HFF-Myc (cell line): ENCODE measurements at places on chromosomes 4 and X.

- DNase-seq: no peak
Measured at GRCh38 chr4:113636438-113636818, 125.1 kb downstream of the CAMK2D start.

- DNase-seq: no peak
Measured at GRCh38 chrX:136646602-136647239, 1.2 kb upstream of the CD40LG start.

- DNase-seq: no peak
Measured at GRCh38 chr4:15765910-15766697, 12.0 kb upstream of the CD38 start.

DNA sequence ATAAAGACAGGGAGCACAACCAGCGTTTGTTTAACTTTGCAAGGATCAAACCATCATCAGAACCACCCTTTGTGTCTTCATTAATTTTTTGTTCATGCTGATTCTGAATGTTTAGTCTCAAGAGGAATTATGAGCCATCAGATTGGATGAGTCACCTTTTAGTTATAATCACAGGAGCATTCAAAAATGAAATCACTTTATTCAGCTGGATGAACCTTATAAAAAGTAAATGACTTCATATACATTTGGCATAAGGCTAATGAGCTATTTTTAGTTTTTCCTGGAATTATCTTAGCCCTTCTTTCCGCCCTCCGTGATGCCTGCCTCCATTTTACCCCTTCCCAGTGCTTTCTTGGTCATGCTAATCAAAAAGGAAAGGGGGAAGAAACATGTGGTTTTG, 103.6 kb downstream of the SORBS2 start:
- no peak for DNase-seq

DNA sequence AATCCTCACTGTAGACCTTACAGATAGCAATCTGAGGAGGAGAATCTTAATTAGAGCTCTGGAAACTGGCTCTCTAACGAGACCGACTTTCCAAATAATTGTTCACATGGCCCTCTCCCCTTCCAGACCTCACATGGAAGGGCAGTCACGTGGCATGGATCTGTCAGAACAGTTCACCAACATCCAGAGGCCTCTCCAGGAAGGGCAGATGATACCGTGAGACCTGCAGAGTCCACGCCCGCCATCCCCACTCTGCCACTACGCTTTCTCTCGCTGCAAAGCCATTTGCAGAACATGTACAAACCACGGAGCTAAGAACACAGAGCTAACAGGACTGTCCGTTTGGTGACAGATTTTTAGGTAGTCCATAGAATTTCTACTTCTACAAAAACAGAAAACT, 20.7 kb downstream of the FAT1 start:
- DNase-seq: no peak

DNA sequence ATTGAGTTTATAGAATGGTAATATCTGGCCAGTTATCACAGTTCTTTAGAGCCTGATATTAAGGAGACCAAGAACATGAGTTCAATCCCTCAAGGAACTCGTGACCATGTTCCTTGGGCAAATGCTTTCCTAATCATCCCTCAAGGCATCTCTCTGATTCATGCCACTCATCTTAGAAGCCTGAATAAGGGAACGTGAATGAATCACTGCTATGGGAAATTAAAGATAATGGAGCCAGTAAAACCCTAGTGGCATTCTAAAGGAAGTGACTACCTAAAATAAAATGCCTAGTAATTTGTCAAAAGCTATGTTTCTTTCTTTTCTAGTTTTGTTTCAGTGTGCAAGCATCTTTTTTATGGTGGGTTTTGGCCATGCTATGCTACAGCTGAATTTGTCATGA, 1161.3 kb downstream of the C4orf33 start:
- DNase-seq: no peak

- no peak for DNase-seq
Measured at GRCh38 chrX:153651540-153652079, 4.6 kb downstream of the DUSP9 start.

DNA sequence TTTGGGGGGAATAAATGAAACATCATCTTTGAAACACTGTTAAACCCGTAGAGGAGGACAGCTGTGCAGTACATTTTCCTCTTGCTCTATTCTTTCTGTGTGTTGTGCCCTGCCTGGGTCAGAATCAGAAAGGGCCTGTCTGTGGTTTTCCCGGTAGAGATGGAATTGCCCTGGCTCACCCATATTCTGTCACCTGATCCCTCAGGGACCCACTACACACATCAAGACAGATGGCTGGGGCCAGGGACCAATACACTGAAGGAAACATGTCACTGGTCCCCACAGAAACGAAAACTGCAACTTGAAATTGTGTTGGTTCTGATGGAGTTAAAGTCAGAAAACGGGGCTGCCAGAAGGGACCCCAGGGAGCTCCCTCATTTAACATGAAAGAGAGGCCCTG, 114.9 kb downstream of the ZNF827 start:
- no peak for DNase-seq

DNA sequence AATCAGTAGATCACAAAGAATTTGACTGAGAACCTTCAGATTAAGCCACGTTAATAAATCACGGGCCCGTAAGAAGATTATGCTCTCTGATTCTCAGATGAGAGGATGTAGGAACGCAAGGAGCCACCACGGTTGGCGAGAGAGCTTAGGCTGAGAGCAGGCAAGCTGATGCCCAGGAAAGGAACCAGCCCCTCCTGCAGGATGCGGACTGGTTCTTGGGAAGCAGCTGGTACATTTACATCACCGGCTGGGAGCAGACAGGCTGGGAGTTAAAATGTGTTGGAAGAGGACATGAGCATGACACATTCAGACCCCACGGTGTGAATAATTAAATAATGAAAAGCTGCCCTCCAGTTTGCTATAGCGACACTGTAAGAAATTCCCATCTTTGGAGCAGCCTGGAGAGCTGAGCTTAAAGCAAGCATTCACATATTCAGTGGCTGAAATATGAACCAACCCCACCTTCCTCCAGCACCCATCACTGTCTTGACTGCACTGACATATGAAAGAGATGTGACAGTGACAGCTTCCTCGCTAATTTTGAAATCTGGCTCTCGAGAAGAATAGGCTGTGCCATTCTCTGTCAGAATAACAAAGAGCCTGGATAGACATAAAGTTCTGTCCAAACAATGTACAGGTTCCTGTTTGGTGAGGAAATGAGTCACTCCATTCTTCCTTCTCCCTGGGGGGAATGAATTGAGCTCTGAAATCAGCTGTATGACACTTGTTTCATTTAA, 33.1 kb downstream of the LNX1 start:
- no peak for DNase-seq

- DNase-seq: no peak
Measured at GRCh38 chr4:125382995-125383394, 68.2 kb downstream of the FAT4 start.
